ENCODE measurements at places on chromosomes 3 and 15.

GRCh38 chr3:143363276-143363675 lies 243.7 kb downstream of the CHST2 start:
- no peak for DNase-seq

GRCh38 chr3:130576375-130577266 lies 59.6 kb downstream of the COL6A6 start:
- no peak for DNase-seq

DNA sequence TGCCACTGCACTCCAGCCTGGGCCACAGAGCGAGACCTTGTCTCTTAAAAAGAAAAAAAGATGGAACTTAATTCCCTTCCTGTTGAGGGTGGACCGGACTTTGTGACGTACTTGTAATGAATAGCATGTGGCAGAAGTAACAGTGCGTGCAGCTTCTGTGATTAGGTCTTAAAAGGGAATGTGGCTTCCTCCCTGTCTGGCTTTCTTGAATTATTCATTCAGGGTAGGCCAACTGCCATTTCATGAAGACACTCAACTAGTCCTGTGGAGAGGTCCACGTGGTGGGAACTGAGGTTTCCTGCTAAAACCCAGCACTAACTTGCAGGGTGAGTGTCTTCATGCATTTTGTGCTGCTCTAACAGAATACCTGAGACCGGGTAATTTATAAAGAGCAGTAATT lies 98.9 kb upstream of the PIAS1 start:
- no peak for DNase-seq

GRCh38 chr3:31836131-31837075 lies 144.7 kb downstream of the OSBPL10 start:
- DNase-seq = no peak

GRCh38 chr3:170632780-170633179 lies 46.9 kb upstream of the SLC7A14 start:
- peak; percentile 52 for DNase-seq

- no peak for DNase-seq
These were observed 585 bp upstream of the MKRN2 start for GRCh38 chr3:12556314-12556689.

DNA sequence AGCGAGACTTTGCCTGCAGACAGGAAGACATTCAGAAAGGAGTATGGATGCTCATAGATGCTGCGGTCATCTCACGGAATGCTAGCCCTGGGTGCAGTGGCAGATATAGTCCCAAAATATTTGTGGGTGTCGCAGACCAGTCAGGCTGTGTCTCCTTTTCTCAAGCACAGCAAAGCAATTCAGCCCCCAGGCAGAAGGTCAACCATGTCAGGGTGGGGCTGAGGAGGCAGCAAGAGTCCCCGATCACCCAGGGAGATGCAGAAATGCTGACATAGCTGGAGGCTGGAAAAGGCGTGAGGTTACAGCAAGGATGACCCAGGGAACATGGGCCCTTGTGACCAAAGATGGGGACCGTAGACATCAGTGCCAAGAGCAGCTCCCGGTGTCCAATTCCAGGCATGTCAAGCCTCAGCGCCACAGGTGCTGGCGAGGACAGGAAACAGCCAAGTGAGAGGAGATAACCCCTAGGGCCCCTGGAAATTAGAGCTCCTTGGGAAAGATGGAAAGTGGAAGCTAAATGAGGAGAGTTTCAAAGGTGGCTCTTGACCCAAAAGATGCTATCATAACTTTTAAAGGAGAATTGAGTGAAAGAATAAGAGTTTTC lies 81.2 kb upstream of the ABHD17C start:
- DNase-seq = no peak

DNA sequence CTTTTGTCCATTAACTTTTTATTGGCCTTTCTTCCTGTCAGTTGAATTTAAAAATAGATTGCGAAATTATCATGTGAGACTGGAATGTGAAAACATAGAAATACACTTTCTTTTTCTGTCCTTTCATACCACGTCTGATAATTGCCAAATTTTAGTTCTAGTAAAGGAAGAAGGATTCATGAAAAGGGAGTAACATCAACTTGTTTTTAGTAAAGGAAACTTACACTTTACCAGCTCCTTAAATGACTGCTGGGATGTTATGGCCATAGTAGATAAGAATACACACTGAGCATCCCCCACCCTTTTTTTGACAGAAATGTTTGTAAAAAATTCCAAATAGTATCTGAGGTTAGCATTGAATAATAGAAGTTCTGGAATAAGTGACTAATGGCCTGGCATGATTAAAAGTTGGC lies 137.9 kb downstream of the NEO1 start:
- no peak for DNase-seq

- DNase-seq = no peak
These were observed 300.1 kb upstream of the LYSMD4 start for GRCh38 chr15:100033140-100033857.

GRCh38 chr3:9901967-9902366 lies 681 bp upstream of the IL17RE start:
- no peak for DNase-seq

DNA sequence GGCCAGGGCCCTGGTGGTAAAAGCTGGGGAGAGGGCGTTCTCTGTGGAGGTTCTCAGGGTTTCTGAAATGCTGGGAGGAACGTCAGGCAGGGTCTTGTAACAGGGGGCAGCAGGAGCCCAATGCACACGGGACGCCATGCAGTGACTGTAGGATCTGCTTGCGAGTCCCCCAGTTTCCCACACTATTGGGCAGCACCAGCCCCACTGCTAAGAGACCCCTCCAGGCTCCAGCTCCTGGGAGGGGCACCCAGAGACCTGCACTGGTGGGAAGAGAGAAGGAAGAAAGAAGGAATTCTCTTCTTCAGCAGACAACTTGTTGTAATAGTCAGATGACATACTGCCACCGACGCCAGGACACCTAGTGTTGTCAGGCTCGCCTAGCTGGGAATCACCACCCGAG lies 55.2 kb upstream of the RNF7 start:
- DNase-seq = no peak

- DNase-seq = no peak
These were observed 3.4 kb downstream of the SNX33 start for GRCh38 chr15:75650908-75651809.

- DNase-seq = no peak
These were observed 86.6 kb downstream of the GPR156 start for GRCh38 chr3:120198305-120198878.

All from HFF-Myc (cell line).